ENCODE measurements at places on chromosomes 11 and 22. TPM values are rescaled to one million over a fixed set of nuclear protein-coding genes. Genes with fewer than 3 reads are reported as not detected.

The CDCA5 gene
- 0.56 TPM for total RNA-seq

The MS4A14 gene
- total RNA-seq, result 5.5 TPM

The SLC16A8 gene
- total RNA-seq, result 0.38 TPM

The FREY1 gene
- not detected for total RNA-seq

The SERPING1 gene
- total RNA-seq, result 1,674 TPM

The MTFP1 gene
- 11.2 TPM for total RNA-seq

The GAL3ST1 gene
- total RNA-seq, result 2.5 TPM

The MPPED1 gene
- not detected for total RNA-seq

The ABTB2 gene
- total RNA-seq, result 6.2 TPM

The DCHS1 gene
- total RNA-seq, result 20.2 TPM

The SCT gene
- total RNA-seq, result not detected

The B3GAT1 gene
- 0.72 TPM for total RNA-seq

The TSGA10IP gene
- total RNA-seq, result not detected

The JAM3 gene
- 19.5 TPM for total RNA-seq

The KCTD14 gene
- total RNA-seq, result 8.3 TPM

The TREH gene
- not detected for total RNA-seq

The CSNK2A3 gene
- total RNA-seq, result 1.1 TPM

The TEAD1 gene
- 119 TPM for total RNA-seq

The PIH1D2 gene
- not detected for total RNA-seq

The SLC37A2 gene
- 21.1 TPM for total RNA-seq

The ADAMTS8 gene
- 0.13 TPM for total RNA-seq

The GPR83 gene
- 0.09 TPM for total RNA-seq

The ATP5MG gene
- total RNA-seq, result 48.2 TPM

The FOLR2 gene
- 128 TPM for total RNA-seq

The KCNA4 gene
- 15.9 TPM for total RNA-seq

The PNPLA5 gene
- not detected for total RNA-seq

The C11orf21 gene
- 2.8 TPM for total RNA-seq

The GNG3 gene
- not detected for total RNA-seq

The ADAMTS15 gene
- 42.6 TPM for total RNA-seq

The BBOX1 gene
- total RNA-seq, result not detected

The BIK gene
- total RNA-seq, result not detected

The TH gene
- not detected for total RNA-seq

The NLRX1 gene
- total RNA-seq, result 7.9 TPM

The MUC2 gene
- total RNA-seq, result not detected

The DBX1 gene
- not detected for total RNA-seq

The NLRP6 gene
- 4.6 TPM for total RNA-seq

The KRTAP5-11 gene
- total RNA-seq, result not detected

The SMCO4 gene
- 19.5 TPM for total RNA-seq

The IL10RA gene
- total RNA-seq, result 65.9 TPM

The PRRG4 gene
- total RNA-seq, result 1.7 TPM

The APOA5 gene
- not detected for total RNA-seq

The C11orf87 gene
- total RNA-seq, result 0.09 TPM

All from omental fat pad (tissue), 4 donors.